ENCODE measurements at places on chromosomes 3 and 15.

- DNase-seq = no peak
Measured at GRCh38 chr3:123733341-123733740, 148.5 kb upstream of the HACD2 start.

GRCh38 chr15:51229907-51230330 lies 108.5 kb downstream of the CYP19A1 start:
- no peak for DNase-seq

DNA sequence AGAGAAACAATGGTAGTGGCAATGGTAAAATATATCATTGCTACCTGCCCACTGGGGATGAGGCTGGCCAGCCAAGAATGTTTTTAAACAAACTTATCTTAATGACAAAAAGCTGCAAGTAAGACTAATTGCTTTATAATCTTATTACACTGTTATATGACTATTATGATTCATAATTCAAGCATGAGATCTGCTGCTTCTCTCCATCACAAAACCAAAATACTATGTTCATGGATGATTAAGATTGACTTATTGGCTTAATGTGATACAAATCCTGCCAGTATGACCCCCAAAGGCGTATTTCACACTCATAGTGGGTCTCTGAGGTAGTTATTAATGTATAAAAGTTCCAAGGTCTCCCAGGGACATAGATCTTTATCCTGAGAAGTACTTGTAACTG lies 52.6 kb downstream of the FBN1 start:
- DNase-seq = no peak

GRCh38 chr15:83205725-83206324 lies 1.8 kb downstream of the HDGFL3 start:
- DNase-seq = no peak

DNA sequence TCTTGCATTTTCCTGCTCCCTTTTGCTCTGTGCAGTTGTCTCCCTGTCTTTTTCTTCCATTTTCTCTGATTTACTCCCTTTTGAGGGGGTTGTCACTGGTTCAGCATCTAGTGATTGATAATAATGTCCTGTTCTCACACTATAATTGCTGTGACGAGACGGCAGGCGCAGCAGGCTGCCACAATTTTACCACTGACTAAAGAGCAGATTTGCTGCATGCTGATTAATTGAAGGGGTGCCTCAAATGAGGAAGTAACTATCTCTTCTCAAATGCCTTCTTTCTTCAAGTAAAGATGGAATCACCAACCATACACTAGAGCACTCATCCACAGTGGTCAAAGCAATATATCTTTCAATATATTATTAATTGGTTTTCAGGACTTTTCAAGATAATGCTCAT lies 219.3 kb downstream of the CBLB start:
- no peak for DNase-seq

DNA sequence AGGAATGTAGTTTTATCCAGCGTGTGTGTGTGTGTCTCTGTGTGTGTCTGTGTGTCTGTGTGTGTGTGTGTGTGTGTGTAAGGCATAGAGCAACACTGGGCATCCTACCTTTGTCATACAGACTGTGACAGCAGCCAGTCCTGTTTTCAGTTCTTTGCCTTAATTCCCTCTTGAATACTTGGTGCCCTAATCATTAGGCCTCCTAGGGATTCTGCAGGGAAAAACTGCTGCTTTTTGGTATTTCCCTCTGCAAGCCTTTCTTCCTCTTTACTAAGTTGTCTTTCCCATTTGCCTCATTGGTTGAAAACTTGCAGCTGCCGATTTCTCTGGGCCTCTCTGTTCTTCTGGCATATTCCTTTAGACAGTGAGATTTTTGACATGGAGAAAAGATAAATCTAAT lies 9.2 kb downstream of the SLC25A36 start:
- no peak for DNase-seq

GRCh38 chr15:76470691-76471090 lies 134.1 kb downstream of the ISL2 start:
- no peak for DNase-seq

DNA sequence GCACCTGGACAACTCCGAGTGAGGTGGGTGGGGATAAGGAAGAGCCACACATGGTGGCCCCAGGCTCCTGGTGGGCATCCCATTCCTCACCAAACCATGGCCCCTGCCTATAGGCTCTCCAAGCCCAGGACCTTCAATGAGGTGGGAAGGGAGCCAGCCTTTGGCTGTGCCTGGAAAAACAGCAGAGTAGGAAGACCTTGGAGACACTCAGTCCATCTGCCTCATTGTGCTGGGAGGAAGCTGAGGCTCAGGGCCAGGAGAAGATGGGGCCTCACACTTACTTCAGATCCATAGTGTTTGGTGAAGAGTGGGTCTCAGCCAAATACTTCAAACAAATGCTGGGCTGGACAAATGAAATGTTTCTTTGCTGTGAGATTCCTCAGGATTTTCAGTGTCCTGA lies 47.4 kb upstream of the APEH start:
- no peak for DNase-seq

DNA sequence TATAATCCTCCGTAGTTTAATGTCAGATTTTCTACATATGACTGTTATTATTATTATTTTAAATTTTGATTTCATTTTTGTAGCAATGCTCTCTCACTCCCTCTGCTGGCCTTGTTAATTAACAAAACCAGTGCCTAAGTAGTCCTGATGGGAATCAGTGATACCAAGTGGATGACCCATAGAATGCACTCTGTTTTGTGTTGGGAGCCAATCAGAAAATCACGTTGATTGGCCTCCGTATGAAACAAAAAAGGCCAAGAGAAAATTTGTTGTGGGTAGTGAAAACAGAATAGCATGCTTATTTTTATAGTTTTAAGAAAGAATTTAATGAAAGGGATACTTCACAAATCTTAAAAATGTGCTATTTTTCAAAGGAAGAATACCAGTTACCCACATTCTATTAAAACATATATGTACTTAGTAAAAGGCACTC lies 34.4 kb upstream of the MEIS2 start:
- DNase-seq = no peak

GRCh38 chr3:71524672-71525071 lies 58.9 kb downstream of the FOXP1 start:
- DNase-seq = no peak

DNA sequence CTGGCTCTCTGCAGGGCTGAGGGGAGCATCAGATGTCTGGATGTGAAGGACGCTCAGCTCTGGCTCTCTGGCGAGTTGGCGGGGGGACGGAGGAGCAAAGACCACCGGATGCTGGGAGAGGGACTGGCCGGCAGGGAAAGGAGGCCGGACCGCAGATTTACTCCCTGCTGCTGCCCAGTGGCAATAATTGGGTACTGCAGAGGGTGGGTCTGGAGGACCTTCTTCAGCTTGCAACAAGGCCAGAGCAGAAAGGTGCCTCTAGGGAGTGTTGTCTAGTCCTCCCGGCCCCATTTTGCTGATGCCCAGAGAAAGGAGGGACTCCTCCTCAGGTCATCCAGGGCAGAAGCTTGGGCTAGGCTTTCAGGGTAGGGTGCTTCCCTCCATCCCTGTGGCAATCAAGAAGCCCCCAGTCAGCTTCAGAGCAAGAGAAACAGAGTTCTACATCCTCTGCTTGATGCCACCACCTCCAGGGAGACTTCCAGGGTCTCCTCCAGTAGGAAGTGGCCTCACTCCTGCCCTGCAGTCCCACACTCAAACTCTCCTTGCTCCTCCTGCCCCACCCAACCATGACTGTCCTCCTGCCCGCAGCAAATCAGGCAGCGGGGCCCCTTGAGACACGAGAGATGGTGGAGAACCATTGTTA lies 20.3 kb upstream of the CSPG4 start:
- DNase-seq = peak; percentile 66

GRCh38 chr3:17737591-17737990 lies 4.8 kb downstream of the TBC1D5 start:
- no peak for DNase-seq

DNA sequence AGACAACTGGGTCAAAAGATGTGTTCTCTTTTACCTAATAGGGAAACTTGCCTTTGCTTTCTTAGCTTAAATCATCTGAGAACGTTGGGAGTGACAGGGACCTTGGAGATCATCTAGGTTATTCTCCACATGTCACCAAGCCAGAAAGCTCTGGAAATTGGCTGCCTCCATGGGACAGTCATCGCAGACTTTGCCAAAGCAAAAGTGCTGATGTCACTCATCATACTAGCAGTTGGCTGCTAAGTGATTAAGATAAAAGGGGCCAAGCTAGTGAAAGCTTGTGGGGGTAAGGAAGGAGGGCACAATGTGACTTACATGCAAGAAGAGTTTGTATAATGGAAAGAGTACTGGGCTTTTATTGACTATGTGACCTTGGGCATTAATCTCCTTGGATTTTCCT lies 198.0 kb upstream of the PFN2 start:
- no peak for DNase-seq

- no peak for DNase-seq
Measured at GRCh38 chr15:32936283-32936918, 218.6 kb downstream of the GREM1 start.

DNA sequence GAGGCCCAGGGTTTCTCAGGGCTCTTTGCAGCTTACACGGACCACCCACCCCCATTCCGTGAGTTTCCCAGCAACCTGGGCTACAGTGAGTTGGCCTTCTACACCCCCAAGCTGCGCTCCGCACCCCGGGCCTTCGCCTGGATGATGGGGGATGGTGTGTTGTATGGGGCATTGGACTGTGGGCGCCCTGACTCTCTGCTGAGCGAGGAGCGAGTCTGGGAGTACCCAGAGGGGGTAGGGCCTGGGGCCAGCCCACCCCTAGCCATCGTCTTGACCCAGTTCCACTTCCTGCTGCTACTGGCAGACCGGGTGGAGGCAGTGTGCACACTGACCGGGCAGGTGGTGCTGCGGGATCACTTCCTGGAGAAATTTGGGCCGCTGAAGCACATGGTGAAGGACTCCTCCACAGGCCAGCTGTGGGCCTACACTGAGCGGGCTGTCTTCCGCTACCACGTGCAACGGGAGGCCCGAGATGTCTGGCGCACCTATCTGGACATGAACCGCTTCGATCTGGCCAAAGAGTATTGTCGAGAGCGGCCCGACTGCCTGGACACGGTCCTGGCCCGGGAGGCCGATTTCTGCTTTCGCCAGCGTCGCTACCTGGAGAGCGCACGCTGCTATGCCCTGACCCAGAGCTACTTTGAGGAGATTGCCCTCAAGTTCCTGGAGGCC lies 5.4 kb downstream of the VPS18 start:
- no peak for DNase-seq

GRCh38 chr3:169453256-169454059 lies 210.1 kb downstream of the MECOM start:
- DNase-seq = no peak

- no peak for DNase-seq
Measured at GRCh38 chr3:128889139-128889894, 9.9 kb downstream of the ACAD9 start.

DNA sequence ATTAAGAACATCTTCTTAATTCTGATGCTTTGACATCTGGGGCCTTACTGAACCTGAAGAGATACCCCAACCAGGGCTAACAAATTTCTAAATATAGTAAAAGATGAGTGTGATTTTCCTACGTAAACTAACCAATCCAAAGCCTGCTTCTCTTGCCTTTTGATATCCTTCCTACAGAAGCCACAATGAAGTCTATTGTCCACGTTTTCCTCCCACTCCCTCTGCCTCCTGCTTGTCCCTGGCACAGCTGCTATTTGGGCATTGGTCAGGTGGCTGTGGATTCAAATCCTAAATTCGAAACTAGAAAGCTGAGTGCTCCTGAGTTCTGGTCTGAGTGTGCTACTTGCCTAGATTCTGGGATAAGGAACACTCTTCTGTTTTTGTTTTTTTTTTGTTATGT lies 17.4 kb upstream of the MKRN3 start:
- no peak for DNase-seq

- DNase-seq = no peak
Measured at GRCh38 chr15:46059921-46060594, 425.2 kb downstream of the SQOR start.

DNA sequence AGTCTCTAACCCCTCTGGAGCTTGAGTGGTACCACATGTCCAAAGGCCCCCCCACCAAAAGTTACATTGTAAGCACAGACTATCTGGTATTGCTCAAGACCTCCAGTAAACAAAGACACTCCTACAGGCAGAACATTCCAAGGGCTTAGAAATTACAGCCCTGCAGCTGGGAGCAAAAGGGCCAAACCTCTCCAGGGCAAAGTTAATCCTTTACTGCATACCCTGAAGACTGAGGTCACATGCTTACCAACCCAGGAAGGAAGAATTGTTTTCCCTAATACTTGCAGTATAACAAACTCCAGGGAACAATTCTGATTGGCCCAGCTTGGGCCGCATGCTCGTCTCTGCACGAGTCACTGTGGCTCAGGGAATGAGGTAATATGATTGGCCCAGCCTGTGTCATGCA lies 266.1 kb upstream of the NR2F2 start:
- DNase-seq = no peak

- no peak for DNase-seq
Measured at GRCh38 chr3:46991406-46992165, 12.1 kb downstream of the NBEAL2 start.

GRCh38 chr3:150761831-150762661 lies 923 bp downstream of the SIAH2 start:
- DNase-seq = peak; percentile 56

DNA sequence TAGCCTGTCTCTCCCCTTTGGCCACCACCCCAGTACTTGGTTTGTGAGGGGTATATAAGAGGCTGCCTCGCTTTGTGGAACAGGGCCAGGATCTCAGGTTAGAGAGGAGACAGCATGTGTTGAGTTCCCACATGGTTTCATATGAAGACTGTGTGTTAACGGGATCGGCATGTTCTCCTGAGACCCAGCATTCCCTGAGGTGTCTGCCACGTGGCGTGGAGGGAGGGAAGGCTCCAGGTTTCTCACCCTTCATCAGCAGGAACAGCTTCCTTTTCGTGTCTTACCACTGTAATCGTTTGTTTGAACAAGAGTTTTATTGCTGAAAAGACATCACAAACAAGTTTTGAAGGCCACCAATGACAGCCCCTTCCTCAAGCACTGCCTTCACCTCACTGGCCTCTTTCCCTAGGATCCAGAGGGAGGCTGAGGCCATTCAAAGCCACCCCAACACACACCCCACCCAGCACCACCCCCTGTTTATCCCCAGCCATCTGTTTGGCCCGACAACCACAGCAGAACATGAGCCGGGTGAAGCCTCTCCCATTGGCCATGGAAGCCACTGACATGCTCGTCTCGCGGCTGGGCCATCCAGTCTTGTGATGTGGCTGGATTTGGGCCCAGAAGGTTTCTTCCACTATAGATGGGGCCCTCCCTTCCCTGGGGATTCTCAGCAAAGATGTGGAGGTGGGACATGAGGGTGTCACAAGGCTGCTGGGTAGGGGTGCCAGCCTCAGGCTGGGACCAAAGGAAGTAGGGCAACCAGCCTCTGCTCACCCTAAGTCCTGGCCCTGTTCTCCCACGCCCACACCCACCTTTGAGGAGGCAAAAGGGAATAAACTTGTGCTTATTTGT lies 10.0 kb downstream of the BHLHE40 start:
- no peak for DNase-seq

DNA sequence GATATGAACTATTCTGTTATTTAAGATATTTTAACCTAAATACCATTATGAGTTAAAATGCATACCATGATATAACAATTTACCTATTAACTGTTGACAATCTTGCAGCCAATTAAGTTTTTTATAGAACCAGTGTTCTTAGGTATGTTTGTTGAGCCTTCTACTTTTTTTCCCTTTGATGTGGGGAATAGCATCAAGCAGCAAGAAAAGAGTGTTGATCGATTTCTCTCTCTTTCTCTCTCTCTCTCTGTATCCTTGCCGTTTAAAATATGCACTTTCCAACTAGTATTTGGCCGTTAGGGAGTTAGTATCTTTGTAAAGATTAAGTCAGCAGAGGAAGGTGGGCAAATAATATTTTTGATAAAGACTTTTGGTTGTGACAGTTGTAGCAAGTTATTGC lies 5.9 kb downstream of the CHD2 start:
- DNase-seq = no peak
